ENCODE measurements at places on chromosomes 7 and 10.

- no peak for DNase-seq
Observed at GRCh38 chr10:52805414-52806285, 33.1 kb upstream of the MBL2 start.

GRCh38 chr10:792792-793100 is 103.3 kb upstream of the DIP2C start:
- DNase-seq: no peak

GRCh38 chr7:125670926-125671572 is 741.4 kb upstream of the POT1 start:
- no peak for DNase-seq

DNA sequence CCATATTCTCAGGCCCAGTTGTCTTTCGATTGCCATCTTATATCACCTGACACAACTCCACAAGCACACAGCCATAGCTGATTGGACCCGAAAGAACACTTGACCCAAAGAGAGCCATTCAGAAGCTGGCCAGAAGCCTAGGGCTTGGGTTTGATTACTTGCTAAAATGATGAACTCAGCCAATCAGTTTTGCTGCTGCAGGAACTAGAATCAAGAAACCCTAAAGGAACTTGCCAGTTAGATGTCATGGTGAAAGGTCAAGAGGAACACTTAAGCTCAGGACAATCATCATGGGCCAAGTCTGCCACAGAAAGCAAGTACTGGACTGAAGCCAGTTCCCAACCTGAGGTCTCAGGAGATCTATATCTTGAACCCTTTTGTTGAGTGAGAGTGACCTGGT is 150.0 kb downstream of the SGMS1 start:
- no peak for DNase-seq

- no peak for DNase-seq
Observed at GRCh38 chr10:24570658-24571426, 152.8 kb downstream of the ARHGAP21 start.

- DNase-seq: no peak
Observed at GRCh38 chr10:78408671-78409472, 375.2 kb downstream of the RPS24 start.

DNA sequence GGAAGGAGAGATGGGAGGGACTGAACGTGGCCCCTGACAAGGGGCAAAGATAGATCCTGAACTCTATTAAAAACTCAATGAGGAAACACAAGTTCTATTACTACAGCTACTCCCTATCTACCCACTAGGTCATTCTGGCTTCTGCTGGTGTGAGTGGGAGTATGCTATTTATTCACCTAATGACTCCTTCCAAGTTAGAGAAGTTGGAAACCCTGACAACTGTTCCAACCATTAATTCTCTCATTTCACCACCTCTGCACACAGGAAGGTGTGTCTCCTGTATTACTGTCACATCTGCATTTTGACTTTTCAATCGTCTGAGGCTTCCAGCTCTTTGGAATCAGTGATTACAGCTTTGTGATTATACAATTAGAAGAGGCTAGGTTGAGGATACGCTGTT is 169.4 kb upstream of the ADO start:
- no peak for DNase-seq

DNA sequence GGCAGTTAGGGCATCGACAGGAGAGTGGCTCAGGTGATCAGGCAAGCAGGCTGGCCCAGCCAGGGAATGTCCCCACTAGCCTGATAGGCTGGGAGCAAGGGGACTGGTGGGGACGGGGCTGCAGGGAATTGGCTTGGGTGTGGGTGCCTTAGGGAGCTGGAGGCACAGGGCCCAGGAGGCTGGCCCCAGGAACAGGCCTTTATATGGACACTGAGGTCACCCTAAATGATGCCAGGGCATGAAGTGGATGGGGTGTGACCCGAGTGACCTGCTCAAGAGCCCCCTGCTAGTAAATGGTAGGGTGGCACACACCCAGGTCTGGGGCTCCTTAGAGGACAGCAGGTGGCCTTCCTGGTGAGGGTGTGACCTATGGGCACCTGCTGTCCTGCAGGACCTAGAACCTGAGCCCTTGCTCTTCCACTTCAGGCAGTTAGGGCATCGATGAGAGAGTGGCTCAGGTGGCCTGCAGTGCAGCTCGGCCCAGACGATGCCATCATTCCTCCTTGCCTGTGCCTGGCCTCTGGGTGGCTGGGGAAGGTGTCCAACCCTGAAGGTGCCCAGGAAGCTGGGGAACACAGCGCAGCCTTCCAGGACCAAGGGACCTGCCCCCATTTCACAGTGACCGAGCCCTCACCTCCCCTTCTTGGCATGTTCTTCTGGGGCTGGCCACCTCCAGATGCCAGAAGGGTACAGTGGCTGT is 51.7 kb upstream of the LEP start:
- no peak for DNase-seq

DNA sequence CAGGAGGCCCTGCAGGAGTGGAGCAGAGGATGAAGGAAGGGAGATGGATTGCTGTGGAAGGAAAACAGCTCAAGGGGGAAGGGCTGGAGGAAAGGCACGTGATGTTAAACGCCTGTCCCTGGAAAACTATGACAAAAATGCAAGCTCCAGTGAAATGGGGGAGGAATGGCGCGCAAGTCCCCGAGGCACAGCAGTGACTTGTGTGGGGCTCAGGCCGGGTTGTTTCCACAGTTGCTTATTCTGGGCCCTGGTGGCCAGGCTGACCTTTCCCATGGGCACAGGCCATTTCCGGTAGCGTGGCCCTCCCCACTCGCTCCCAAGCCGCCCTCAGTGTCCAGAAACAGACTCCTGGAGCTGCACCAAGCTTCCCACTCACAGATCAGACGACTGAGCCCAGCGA is 68.1 kb upstream of the PDGFA start:
- DNase-seq: peak; percentile 72

GRCh38 chr10:79381804-79382221 is 34.5 kb downstream of the PPIF start:
- peak; percentile 86 for DNase-seq

DNA sequence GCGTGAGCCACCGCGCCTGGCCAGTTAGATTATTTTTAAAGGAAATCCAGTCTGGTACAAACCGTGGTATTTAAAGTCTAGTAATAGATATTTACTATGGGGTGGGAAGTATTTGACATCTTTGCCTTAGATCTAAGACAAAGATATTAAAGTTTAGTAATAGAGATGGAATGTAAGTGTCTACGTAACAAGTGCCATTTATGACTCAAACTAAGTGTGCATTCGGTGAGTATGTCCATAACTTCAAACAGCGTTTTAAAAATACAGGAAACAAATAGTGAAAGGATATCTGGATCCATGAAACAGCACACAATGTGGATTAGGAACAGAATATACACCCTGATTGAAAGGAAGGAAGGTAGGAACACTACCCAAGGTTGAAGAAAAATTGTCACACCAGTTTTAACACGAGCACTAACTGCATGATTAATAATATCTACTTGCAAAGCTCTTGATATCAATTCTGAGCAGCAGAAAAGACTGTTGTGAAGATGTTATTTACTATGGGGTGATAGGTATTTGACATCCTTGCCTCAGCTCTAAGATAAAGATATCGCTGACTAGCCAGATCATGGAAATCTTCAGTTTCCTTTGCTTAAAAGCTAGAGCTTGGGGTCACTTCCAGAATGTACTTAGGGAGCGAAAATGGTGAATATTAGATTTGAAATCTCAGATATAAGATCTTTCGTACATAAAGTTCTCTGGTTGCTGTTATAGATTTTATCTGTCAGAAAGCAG is 48.7 kb downstream of the EPC1 start:
- peak; percentile 75 for DNase-seq

DNA sequence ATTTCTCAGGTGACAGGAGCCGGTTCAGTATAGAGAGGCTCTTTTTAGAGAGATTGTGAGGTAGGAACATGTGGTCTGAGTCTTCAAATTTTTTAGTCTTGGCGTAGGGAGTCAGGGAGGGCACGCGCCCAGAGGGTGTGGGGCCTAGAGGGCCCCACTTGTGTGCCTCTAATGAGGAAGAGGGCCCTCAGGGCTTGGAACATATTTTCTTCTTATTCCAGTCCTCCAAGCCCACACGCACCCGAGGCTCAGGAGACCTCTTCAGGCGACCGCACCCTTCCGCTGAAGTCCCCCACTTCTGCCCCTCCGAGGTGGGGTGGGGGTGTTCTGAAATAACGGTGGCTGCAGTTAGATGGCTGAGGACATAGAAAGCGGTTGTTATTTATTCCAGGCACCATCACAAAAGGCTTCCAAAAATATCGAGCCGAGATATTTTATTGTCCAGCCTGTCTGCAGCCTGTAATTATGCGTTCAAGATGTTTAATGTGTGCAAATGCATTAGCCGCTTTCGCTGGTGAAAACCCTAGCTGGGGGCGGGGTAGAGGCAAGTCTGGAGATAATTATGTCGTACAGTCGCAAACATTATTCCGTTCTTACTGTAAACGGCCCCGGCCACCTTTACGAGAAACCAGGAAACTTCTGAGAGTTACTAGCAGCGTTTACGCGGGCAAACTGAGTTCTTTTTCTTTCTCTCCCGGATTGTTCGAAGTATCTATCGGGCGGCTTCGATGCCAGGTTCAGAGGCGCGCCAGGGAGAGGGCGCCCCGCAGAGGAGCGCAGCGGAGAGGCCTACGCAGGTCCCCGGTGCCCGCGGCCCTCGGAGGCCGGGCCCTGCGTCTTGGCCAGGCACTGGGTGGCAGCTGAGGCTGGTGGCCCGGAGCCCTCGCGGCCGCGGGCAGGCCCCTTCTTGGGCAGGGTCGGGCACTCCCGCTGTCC is 12.9 kb upstream of the HOXA13 start:
- DNase-seq: no peak

DNA sequence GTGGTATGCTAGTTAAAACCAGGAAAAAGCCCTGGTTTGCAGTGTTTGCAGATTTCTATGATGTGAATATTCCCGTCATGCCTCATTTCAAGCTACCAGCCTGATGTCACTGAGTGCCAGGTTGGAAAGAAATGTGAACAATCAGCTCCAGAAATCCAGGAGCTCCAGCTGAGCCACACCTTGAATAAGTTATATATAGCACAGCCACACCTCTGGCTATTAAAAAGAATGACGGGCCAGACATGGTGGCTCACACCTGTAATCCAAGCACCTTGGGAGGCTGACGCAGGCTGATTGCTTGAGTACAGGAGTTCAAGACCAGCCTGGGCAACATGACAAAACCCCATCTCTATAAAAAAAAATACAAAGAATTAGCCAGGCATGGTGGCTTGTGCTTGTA is 18.7 kb upstream of the SLF2 start:
- no peak for DNase-seq

DNA sequence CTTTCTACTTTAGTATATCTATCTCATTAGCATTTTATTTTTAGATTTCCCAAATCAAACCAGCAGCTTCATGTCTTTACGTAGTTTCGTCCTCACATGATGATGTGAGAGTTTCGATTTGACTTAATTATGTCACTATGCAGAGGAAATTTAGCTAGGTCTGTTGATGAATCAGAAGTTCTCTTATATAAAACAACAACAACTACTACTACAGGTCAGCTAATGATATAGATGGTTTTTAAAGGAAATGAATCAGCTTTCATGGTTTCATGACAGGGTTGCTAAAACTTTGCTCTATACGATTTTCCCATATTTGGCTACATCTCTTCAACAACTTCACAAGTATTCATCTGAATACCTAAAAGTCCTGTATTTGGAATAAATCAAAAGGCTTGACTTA is 28.6 kb downstream of the JAZF1 start:
- no peak for DNase-seq

- DNase-seq: no peak
Observed at GRCh38 chr10:100895346-100895745, 17.4 kb upstream of the SLF2 start.

- no peak for DNase-seq
Observed at GRCh38 chr7:135683609-135684008, 21.3 kb downstream of the STMP1 start.

- no peak for DNase-seq
Observed at GRCh38 chr7:135802697-135803096, 54.1 kb upstream of the FAM180A start.

GRCh38 chr10:63919575-63920279 is 398.5 kb downstream of the REEP3 start:
- DNase-seq: no peak

Measured in HTR-8/SVneo (cell line).